ENCODE measurements at places on chromosomes 7 and 10.

GRCh38 chr7:158809596-158809995 is 19.7 kb downstream of the ESYT2 start:
- DNase-seq, result no peak

- DNase-seq, result no peak
Measured at GRCh38 chr7:18393465-18394118, 102.0 kb upstream of the HDAC9 start.

GRCh38 chr7:68524126-68524525 is 1074.1 kb upstream of the AUTS2 start:
- DNase-seq, result no peak

DNA sequence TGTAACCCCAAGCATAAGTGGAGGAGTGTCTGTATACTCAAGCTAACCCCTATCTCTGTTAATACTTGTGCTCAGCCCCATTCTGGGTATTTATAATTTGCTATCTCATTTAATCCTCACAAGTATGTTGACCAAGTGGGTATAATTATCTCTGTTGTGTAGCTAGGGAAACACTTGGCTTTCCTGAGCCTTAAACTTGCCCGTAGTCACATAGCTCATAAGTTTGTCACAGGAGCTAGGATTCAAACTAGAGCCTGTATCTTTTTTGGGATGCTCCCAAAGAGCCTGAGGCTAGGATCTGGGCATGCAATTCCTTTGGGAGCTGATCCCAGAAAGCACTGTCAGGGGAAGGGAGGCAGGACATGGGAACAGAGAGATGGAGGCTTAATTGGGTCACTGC is 377.4 kb downstream of the GALNT17 start:
- DNase-seq, result no peak

DNA sequence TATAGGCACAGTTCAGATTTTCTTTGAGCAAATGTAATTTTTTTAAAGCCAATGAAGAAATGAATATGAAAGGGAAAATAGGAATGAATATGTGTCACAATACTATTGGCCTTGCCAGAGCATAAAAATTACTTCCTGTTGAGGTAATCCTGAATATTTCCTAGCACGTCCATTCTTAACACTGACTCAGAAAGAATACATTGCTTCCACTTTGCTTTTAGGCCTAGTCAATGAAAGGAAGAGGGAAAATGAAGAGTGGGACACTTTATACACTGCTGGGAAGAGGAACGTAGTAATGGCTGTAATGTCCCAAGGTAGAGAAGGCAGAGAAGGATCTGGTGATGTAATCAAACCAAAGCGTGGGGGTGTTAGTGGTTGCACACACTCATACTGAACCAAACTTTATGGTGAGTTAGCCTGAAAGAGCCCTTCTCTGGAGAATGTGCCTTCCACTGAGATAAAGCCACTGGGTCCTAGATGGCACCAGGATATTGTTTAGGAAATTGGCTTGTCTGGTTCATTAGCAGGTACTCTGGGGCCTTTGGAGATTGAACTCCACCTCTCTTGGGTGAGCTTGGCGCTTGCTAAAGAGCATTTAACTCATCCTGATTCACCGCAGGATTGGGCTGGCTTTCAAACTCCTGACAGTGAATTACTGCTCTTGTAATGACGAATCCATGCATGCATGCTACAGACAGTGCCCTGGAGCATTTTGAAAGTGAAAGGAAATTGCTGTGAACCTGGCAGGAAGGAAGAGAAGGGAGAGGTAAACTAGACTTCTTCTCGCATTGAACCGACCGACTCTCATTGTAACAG is 254.9 kb downstream of the KIAA1217 start:
- DNase-seq, result no peak

DNA sequence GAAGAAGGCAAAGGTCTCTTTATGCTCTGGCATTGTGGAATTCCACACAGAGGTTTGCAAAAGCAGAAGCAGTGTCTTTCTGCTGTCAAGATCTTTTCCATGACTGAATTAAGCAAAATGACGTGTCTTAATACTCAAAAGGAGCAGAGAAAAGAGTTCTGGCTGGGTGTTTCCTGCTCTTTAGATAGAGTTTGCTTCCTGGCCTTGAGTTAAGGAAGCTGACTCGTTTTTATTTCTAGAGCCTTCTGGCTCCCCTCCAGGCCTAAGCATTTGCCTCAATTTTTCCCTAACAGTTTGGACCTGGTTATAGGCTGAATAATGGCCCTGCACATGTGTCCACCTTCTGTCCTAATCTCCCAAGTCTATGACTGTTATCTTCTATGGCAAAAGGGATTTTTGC is 21.6 kb downstream of the TAS2R41 start:
- no peak for DNase-seq

DNA sequence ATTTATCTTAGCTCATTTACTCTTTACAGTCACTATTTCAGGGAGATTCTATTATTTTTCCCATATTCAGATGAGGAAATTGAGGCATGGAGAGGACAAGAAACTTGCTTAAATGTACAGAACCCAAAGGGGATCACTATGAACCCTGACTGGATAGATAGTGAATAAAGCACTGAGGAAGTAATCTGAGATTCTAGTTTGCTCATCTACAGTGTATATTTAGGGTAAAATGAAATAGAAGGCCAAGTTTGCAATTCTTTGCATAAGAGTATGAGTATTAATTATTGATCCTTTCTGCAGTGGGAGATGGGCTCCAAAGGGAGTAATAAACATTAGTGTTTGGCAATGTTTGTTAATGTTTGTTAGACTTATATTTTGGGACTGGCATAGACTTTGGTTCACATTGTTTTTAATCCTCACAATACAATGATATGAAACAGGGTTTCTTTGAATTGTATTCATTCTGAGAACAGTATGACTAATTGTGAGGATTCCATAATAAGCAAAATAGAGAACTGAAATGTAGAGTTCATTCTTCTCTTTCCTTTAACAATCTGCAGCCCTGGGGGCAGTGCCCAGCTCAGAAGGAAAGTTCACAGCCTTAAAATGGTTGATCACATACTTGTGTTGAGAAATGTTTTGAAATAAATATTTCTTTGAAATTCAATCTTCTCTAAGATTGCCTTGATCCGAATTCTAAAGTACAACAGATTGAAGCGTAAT is 131.0 kb upstream of the ZNF804B start:
- no peak for DNase-seq

- DNase-seq, result peak; percentile 84
Measured at GRCh38 chr10:84613336-84614021, 285.1 kb downstream of the CCSER2 start.

DNA sequence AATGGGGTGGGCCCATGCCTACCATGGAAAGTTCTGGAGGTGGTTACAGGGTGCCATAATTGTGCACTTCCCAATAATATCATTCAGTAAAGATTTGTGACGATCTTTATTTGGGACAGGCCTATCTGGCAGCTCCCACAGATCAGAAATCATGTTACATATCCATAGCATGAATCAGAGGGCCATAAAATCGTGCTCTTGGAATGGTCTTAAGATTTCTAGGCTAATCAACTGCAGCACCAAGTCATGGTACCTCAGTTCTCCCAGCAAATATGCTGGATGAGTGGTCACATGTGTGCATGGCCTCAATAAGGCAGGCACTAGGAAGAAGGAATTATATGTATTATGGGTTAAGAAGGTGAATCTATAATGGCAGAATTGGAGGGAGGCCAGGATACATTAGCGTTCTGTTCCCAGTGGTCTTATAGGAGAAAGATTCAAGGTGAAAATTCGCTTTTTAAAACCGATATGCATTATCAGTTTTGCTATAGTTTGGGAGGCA is 134.7 kb downstream of the NRP1 start:
- no peak for DNase-seq

DNA sequence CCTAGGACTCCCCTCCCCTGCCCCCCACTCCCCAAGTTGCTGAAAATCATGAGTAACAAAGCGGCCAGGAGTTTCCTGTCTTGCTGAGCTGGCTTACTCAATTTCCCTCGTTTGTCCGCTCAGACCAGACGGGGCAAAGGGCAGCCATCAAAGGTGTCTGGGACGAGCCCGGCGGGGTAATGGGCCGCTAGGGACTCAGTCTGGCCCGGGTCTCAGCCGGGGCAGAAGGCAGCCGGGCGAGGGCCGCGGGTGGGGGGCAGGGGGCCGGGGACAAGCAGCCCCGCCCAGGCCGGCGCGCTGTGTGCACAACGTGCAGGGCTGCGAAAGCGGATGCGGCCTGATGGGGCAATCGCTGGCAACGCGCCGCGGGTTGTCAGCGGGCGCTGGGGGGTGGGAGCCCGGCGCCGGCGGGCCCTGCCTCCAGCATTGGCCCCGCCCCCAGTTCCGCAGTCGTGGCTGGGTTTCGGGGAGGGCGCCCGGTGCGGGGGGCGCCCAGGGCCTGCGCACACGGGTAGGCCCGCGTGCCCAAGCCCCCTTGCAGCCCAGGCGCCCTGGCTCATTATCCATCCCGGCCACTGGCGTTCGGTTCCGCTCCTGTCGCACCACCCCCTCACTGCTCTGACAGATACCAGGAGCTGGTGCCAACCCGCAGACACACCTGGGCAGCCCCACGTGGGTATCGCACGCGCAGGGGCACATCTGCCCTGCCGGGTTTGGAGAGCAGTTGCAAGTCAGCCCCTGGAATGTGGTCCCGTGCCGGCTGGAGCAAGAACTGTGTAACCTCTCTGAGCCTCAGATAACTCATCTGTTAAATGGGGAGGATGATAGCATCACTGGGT is 35.1 kb downstream of the DNAJB12 start:
- peak; percentile 86 for DNase-seq

DNA sequence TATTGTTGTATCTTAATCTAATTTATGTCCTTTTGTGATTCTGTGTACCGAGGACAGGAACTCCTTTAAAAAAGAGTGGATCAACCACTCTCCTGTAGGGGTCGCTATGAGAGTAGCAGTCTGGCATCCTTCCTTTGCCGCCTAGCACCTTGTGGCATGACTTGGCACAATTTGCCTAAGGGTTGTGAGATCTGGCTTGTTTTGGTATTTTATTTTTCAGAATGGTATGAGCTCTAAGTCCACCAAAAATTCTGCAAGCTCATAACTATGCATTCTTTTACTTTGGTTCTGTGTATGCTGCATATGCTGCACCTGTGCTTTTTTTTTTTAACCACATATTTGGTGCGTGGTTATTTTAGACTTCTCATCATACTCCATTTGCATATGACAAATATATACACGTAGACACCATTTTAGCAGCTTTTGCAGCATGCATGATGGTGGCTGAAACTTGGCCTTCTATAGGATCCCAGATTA is 112.8 kb downstream of the CDK14 start:
- DNase-seq, result peak; percentile 77

DNA sequence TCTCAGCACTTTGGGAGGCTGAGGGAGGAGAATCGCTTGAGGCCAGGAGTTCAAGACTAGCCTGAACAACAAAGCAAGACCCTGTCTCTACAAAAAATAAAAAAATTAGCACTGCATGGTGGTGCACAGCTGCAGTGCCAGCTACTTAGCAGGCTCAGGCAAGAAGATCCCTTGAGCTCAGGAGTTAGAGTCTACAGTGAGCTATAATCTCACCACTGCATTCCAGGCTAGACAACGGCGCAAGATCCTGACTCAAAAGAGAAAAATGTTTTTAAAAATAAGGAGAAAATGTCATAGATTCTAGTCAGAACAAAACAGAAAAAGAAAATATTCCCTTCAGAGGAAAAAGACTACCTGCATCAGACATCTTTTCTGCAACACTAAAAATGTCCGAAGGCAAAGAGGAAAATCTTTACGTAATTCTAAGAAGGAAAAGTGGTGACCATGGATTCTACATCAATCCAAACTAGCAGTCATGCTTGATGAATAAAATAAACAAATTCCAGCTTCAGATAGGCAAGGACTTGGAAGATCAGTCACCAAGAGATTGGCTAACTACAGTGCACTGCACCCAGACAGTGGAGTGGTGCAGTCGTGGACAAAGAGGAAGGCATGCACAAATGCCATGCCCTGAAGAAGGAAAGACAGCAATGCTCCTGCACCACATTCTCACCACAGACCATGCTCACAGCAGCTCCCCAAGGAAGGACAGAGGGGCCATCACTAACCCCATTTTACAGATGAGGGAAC is 54.3 kb downstream of the ERCC6 start:
- no peak for DNase-seq

DNA sequence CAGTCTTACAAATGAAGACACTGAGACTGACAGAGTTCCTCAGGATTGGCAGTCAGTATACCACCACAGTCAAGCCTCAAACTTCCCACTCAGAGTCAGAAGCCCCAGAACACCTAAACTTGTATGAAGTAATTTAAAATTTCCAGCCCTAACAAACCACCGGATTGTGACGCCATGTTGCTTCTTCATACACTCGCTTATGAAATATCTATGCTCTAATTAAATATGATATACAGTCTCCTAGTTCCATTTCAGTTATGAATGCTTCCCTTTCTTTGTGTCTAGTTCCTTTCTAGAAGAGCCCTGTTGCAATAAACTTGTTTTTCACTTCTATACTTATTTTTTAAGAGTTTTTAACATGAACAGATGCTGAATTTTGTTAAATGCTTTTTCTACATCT is 172.0 kb upstream of the NOBOX start:
- DNase-seq, result no peak

DNA sequence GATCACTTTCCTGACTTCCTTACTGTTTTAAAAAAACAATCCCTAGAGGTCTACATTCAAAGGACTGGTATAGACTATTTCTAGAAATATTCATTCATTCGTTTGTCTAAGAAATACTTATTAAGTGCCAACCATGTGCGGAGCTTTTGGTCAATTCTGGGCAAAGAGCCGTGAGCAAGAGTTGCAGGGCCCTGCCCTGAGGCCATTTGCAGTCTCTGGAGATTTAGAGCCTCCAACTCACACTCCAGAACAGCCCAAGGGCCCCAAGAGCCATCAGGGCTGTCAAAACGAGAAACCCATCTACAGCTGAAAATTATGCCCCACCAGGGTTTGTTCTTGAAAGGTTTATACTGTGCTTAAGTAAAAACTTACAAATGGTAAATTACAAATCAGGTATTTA is 16.2 kb downstream of the WDR91 start:
- DNase-seq, result no peak

- DNase-seq, result peak; percentile 78
Measured at GRCh38 chr7:2038931-2039728, 193.6 kb downstream of the MAD1L1 start.

DNA sequence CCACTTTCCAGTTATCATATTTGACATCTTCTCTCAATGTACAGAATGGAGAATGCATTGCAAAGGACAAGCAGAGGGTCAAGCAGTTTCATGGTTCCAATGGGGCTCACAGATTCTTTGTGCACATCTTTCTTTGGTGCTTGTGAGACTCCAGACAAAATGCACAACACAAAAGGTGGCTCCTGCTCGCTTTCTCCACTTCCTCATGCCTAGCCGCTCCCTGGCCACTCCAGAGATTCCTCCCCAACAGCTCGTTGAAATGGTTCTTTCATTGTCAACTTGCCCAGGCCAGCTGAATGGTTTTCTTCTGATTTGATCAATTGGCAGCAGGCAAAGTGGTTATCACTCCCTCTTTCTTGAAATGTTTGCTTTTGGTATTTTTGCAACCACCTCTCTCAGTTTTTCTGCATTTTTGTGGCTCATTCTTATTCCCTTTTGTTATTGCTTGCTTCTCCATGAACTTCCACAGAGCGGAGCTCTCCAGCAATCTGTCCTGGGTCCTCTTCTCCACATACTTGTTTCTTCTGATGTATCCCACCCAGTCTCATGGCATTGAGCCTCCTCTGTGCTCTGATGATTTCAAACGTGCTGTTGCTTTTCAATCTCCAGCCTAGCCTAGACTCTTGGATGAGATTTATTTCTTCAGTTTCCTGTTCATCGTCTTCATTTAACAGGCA is 507.8 kb upstream of the MKI67 start:
- DNase-seq, result no peak
